ENCODE measurements at places on chromosomes 16 and 17.

DNA sequence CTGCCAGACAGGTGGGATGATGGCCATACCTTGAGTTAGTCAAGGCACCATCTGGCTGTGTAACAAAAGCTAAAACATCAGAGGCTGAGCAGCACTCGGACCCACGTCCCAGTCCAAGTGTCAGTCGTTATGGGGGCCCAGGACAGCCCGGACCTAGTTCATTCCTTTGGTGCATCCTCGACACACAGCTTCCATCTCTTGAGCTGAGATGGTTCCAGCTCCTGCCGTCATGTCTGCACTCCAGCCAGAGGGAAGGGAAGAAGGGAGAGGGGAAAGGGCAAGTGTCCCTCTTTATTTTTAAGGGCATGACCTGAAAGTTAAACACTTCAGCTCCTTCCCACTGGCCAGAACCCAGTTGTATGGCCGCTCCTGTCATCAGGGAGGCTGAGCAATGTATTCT is 218.0 kb downstream of the SEC14L1 start:
- no peak for DNase-seq

- peak; percentile 71 for DNase-seq
Measured at GRCh38 chr16:661184-661821, 6.6 kb upstream of the RHOT2 start.

DNA sequence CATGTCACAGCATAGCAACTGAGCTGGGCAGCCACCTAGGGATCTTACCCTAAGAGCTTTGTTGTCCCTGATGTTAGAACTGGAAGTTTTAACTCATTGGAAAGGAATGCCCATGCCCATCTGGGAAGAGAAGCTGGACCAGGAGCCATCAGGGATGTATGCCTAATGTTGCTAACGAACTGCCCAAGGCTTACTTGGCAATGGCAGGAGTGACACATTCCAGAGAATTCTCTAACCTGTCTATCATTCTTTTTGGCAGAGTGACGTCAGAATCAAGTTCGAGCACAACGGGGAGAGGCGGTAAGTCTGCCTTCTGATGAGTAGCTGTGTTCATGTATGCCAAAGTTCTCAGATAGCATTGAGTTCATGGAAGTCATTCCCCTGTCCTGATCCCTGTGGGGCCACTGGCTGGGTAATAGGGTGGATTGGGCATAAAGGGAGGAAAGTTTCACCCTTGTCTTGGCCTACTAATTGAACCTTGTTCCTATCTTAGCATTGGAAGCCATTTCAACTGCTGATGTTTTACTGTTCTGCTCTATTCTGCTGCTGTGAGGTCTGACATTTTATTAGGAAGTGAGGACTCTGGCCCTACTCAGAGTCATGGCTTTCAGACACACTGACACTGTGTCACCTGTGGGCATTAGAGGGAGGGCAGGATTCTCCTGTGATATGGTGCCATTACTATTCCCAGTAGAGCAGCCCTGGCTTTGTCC is 23.7 kb downstream of the MAP3K3 start:
- DNase-seq: no peak

DNA sequence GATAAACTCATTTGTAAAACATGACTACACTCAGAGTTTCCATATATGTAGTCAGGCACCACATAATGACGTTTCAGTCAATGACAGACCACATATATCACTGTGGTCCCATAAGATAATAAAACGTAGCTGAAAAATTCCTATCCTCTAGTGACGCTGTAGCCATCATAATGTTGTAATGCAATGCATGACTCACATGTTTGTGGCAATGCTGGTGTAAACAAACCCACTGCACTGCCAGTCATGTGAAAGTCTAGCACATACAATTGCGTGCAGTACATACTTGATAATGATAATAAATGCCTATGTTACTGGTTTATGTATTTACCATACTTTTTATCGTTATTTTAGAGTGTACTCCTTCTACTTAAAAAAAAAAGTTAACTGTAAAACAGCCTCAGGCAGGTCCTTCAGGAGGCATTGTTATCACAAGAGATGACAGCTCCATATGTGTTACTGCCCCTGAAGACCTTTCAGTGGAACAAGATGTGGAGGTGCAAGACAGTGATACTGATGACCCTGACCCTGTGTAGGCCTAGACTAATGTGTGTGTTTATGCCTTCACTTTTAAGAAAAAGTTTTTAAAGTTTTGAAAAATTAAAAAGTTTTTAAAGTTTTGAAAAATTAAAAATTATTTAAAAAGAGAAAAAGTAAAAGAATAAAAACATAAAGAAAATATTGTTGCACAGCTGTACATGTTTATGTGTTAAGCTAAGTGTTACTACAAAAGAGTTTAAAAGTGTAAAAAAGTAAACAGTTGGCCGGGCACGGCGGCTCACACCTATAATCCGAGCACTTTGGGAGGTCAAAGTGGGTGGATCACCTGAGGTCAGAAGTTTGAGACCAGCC is 9.0 kb downstream of the STAT5B start:
- DNase-seq: no peak

DNA sequence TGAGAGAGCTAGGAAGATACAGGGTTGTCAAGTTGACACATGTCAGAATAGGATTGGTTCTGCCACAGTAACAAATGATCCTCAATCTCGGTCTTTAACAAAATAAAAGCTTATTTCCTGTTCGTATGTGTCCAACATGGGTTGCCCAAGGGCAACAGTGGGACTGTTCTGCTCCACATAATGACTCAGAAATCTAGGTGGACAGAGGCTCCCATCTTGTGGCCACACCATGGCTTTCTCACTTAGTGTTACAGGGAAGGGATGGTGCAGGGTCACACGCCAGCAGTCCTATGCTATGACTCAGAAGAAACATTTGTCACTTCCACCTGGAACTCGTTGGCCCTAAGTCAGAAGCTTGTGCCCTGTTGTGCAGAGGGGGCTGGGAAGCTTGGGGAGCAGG is 364.9 kb downstream of the SNX29 start:
- no peak for DNase-seq

DNA sequence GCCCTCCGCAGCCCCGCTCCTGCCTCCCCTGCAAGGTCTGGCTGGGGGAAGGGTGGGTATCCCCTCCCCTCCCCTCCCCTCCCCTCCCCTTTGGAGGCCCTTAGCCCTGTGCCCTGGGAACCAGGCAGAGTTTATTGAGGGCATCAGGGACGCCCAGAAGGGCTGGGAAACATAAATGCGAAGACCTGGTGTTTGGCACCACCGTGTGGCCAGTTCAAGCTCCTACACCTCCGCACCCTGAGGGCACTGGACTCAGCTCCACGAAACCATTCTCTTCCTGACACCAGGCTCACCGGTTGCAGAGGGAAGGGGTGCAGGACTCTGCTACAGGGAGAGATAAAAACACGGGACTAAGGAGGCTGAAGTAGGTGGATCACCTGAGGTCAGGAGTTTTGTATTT is 1.0 kb upstream of the AIPL1 start:
- DNase-seq: peak; percentile 75

GRCh38 chr16:8867216-8867931 is 1.4 kb downstream of the CARHSP1 start:
- DNase-seq: no peak

- DNase-seq: no peak
Measured at GRCh38 chr16:53465606-53466280, 31.5 kb downstream of the RBL2 start.

DNA sequence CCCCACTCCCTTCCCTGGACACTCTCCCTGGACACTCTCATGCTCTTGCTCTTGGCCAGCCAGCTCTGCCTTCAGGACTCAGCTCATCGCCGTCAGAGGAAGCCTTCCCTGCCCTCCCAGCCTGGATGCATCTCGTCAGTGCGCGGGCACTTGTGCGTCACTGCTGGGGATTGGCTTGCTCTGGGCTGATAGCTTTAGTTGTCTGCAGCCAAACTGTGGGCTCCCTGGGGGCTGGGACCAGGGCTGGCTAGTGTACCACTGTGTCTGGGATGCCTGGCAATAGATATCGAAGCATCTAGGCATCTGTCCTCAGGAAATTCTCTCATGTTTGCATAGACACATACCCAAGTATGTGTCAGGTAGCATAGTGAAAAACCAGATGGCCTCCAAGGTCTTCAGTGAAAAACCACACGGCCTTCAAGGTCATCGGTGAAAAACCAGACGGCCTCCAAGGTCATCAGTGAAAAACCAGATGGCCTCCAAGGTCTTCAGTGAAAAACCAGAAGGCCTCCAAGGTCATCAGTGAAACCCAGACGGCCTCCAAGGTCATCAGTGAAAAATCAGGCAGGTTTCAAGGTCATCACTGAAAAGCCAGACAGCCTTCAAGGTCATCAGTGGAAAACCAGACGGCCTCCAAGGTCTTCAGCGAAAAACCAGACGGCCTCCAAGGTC is 72.0 kb downstream of the CMIP start:
- DNase-seq: no peak

DNA sequence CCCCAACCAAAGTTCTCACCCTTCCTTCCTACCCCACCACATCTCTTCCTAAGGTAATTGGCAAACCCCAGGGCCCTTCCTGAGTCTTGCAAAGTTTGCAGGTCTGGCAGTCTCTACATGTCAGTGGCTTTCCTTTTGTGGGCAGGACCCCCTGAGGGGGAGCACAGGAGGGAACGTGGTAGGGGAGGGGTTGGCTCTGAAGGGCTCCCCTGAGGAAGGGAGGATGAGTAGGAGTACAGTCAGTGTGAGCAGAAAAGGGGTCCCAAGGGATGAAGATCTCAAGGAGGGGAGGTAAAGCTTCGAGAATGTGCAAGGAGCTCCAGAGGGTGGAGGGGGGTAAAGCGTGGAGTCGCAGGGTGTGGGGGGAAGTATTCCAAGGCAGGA is 206.9 kb downstream of the RAB11FIP4 start:
- DNase-seq: no peak

GRCh38 chr16:51655249-51655648 is 504.2 kb upstream of the SALL1 start:
- DNase-seq: no peak

DNA sequence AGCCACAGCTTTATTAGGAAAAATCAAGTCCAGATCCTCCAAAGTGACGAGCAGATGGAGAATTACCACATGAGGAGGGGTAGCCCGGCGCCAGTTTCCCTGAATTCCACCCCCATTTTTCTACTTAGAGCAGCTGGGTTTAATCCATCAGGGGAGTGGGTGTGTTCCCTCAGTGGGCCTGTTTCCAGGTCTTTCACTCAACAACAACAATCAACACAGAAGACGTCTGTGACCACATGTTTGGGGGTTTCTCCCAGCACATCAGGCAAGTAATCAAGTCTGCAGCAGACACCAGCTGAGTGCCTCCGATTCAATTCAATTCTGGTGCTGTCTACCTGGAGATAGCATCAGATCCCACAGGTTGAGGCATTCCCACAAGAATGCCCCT is 6.8 kb downstream of the SLC6A2 start:
- no peak for DNase-seq

- no peak for DNase-seq
Measured at GRCh38 chr17:40646791-40647623, 611 bp downstream of the SMARCE1 start.

GRCh38 chr17:82225368-82226029 is 3.3 kb upstream of the SLC16A3 start:
- peak; percentile 27 for DNase-seq

DNA sequence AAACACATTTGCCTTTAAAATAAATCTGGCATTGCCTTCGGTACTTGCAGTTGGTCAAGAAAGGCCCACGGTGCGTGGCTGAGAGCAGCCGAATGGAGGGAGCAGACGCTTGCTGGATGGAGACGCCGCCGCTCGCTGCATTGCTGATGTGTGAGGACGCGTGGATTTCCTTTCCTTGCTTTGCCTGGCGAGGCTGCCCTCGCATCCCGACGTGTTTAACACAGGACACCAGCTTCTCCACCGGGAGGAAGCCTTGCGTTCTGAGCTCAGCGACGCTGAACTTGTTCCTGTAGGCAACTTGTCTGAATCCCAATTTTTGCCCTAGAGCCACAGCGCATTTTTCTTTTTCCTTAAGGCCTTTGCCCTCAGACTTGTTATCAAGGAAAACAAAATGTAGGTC is 45.8 kb downstream of the COX4I1 start:
- DNase-seq: no peak

DNA sequence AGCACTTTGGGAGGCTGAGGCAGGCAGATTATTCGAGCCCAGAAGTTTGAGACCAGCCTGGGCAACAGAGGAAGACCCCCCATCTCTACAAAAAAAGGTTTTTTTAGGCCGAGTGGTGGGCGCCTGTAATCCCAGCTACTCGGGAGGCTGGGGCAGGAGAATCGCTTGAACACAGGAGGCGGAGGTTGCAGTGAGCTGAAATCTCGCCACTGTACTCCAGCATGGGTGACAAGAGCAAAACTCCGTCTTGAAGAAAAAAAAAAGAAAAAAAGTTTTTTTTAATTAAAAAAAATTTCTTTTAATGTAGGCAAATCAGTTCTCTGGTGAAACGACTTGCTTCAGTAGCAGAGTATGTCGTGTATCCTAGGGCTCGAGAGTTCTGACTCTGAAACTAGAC is 10.9 kb downstream of the HSD3B7 start:
- DNase-seq: no peak

- no peak for DNase-seq
Measured at GRCh38 chr17:33874617-33875060, 380.4 kb upstream of the CCL2 start.

GRCh38 chr17:37182786-37183465 is 192.9 kb upstream of the C17orf78 start:
- DNase-seq: no peak

- DNase-seq: no peak
Measured at GRCh38 chr16:87963400-87963799, 12.2 kb downstream of the BANP start.

DNA sequence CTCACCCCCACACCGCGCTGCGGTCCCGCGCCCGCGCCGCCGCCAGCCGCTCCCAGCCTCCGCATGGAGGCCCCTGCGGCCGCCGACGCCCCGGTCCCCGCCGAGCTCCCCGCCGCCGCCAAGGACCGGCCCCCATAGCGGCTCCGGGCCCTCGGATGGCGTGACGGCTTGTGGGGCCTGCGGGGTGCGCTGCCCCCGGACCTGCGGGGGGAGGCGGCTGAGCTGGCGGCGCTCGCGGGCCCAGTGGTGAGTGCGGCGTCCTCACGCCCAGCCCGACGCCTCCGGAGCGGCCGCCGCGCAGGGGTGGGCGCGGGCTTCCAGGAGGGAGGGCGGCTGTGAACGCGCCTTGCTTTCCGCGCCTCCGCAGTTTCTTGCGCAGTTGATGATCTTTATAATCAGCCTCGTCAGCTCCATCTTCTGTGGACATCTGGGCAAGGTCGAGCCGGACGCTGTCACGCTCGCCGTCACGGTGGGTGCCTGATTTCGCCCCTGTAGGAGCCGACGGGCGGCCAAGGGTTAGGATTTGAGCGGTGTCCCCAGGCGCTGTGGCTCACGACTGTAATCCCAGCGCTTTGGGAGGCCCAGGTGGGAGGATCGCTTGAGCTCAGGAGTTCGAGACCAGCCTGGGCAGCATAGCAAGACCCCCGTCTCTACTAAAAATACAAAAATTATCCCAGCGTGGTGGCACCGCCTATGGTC is 46.4 kb downstream of the SLC47A1 start:
- no peak for DNase-seq
